ENCODE measurements at places on chromosomes 2 and 18. TPM values are rescaled to one million over a fixed set of nuclear protein-coding genes. Genes with fewer than 3 reads are reported as not detected.

DNA sequence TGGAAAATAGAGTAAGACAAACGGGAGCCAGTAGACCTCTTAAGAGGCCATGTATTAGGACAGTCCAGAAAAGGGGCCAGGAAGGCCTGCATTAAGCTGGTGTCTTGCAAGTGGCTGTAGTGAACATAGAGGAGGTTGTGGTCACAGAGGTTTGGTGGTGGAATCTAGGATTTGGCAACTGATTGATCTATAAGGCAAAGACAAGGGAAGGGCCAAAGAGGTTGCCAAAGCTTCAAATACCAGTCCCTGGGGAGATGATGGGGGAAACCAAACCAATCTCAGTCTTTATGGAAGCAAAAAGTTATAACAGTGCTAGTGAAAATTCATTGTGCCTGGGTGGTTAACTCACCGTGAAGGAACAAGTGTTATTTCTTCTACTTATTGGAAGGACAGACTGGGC, 28.7 kb upstream of the RTN4 start:
- H3K4me1 ChIP-seq, result no peaks in the 10 kb centered on the region
- peaks cover 2% of the 10 kb centered on the region for H3K36me3 ChIP-seq
- H3K27me3 ChIP-seq, result no peaks in the 10 kb centered on the region
- H3K27ac ChIP-seq, result no peak overlapping the region
- H3K4me3 ChIP-seq, result no peak overlapping the region

Gene FEV
- polyA plus RNA-seq, result not detected

DNA sequence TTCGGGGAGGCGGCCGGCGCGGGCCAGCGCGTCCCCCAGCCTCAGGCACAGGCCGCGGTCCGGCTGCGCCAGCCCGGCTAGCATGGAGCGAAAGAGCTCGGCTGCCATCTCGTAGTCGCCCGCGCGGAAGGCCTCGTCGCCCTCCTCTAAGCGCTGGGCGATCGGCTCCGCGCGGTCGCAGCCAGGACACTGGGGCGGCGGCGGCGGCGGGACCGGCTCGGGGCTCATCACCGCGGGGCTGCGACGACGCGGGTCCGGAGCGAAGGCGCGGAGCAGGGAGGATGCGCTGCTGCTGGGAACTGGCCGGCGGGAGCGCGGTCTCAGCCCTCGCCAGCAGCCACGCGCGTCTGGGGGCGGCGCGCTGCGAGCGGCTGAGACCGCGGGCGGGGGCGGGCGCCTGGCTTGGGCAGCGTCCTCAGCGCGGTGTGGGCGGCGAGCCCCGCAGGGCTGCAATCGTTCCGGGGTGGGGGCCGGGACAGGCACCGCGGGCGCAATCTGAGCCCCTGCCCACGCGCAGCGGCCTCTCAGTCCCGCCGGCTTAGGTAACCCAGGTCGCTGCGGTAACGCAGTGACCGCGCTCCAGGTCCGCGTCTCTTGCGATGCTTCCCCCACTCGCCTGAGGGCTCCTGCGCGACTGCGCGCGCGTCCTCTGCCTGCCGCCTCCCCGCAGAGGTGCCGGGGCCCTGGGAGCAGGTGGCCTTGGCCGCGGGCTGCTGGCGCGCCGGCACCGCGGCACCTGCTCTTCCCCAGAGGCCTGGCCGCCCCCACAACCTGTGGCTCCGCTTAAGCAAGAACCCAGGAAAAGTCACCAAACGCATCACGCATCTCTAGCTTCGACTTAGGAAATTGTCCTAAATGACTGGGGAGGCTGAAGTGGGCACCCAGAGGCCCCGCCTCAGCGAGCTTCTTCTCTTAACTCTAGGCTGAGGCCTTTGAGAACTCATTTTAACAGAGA, at the start of gene LONRF2:
Gene LONRF2 (minus strand): TSS at position 636 of the 955 bp plus-strand sequence. CDS start 408 bp downstream, at position 228.
- H3K27ac ChIP-seq, result no peak within 1 kb of the TSS
- H3K27me3 ChIP-seq, result peaks cover 62% of the 10 kb centered on the region
- H3K4me3 ChIP-seq, result peak within 1 kb of the TSS; percentile 58

DNA sequence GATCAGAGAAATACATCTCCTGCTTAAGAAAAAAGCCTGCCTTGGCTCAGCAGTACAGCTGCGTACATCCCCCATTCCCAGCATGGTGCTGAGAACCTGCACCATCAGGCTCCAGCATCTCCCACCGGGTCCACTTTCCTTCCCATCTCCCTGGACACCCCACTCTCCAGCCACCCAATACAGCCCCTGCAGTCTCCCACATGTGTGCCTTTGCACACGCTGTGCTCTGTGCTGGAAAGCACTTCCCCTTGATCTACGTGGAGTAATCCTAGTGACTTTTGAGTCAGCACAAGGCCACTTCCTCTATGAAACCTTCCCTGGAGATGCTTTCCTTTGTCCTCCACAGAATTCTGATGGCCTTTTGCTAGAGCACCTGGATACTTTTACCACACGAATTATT, 17.0 kb downstream of the STAT1 start:
- DNase-seq, result no peak
- peaks cover 65% of the 10 kb centered on the region for H3K4me1 ChIP-seq
- H3K27me3 ChIP-seq, result no peaks in the 10 kb centered on the region
- no peak overlapping the region for H3K4me3 ChIP-seq

Gene ITGA4
- 128 TPM for polyA plus RNA-seq

GRCh38 chr2:166388481-166389070, 12.8 kb upstream of the SCN9A start:
- H3K4me3 ChIP-seq, result no peak overlapping the region
- no peak overlapping the region for H3K27ac ChIP-seq
- H3K36me3 ChIP-seq, result no peaks in the 10 kb centered on the region
- no peaks in the 10 kb centered on the region for H3K4me1 ChIP-seq

GRCh38 chr2:69740502-69740951, 1.4 kb upstream of the ANXA4 start:
- H3K36me3 ChIP-seq, result no peaks in the 10 kb centered on the region
- H3K4me3 ChIP-seq, result peak overlapping the region; percentile 93
- peaks cover 30% of the 10 kb centered on the region for H3K4me1 ChIP-seq
- H3K27ac ChIP-seq, result peak overlapping the region; percentile 94
- H3K27me3 ChIP-seq, result no peaks in the 10 kb centered on the region

- DNase-seq, result no peak
- H3K27ac ChIP-seq, result no peak overlapping the region
- H3K4me1 ChIP-seq, result no peaks in the 10 kb centered on the region
- no peak overlapping the region for H3K4me3 ChIP-seq
- H3K36me3 ChIP-seq, result no peaks in the 10 kb centered on the region
- H3K27me3 ChIP-seq, result peaks cover 14% of the 10 kb centered on the region
Measured at GRCh38 chr2:175737722-175738361, 264.2 kb downstream of the LNPK start.

DNA sequence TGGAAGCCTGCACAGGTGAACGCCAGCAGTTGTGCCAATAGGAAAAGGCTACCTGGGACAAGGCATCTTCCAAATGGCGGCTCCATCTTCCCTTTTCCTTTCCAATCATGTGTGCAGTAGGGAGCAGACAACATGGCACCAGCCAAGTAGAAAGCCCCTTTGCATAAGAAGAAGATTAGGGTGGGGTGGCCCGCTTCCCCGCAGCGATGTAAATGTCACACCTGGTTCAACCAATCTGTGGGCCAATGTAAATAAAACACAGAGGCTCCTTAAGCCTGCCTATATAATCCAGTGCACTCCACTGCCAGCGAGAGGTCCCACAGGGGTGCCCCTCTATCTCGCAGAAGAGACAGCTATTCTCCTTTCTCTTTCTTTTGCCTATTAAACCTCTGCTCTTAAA, 468.4 kb upstream of the CRIM1 start:
- no peaks in the 10 kb centered on the region for H3K36me3 ChIP-seq
- no peaks in the 10 kb centered on the region for H3K4me1 ChIP-seq
- H3K27me3 ChIP-seq, result no peaks in the 10 kb centered on the region
- DNase-seq, result no peak
- H3K4me3 ChIP-seq, result no peak overlapping the region
- no peak overlapping the region for H3K27ac ChIP-seq

Gene ACTR2
- polyA plus RNA-seq, result 280 TPM

Gene SCN2A
- polyA plus RNA-seq, result not detected

DNA sequence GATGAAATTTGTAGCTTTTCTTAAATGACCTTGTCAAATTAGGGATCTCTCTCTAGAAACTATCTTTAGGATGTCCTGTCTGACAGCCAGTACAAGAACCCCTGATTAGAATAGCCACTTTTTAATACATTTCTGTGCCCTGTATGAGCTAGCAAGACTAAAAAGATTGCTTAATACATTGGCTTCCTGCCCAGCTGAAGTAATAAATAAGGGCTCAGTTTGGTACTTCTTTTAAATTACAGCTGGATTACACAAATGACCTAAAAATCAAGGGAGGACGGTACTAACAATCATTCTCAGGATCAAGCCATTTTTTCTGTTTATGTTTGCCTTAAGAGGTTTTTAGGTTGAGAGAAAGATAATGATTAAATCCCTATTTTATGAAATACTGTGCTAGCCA, 11.6 kb upstream of the OLA1 start:
- H3K4me3 ChIP-seq, result no peak overlapping the region
- DNase-seq, result no peak
- H3K27me3 ChIP-seq, result peaks cover 4% of the 10 kb centered on the region
- H3K4me1 ChIP-seq, result no peaks in the 10 kb centered on the region

DNA sequence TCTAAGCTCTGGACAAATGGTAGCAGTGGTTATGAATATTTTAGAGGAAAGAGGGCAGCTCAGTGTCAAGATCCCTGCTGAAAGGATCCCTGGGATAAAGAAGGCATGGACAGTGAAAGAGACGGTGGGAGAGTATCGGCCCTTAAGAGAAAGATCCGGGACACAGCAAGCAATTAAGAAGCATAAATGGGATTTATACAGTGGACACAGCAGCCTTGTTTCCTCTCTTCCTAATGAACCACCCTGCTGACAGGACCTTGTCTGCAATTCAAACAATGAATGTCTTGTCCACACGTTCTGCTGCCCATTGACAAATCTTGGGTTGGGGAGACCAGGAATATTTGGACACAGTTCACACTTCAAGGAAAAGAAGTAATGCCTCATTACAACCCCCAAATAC, 16.5 kb downstream of the CPLX4 start:
- H3K27me3 ChIP-seq, result peaks cover 24% of the 10 kb centered on the region
- H3K27ac ChIP-seq, result no peak overlapping the region
- H3K4me3 ChIP-seq, result no peak overlapping the region

Gene MOCOS
- not detected for polyA plus RNA-seq

GRCh38 chr18:74261053-74261713, 30.6 kb downstream of the CYB5A start:
- H3K36me3 ChIP-seq, result peaks cover 66% of the 10 kb centered on the region
- peaks cover 2% of the 10 kb centered on the region for H3K4me1 ChIP-seq
- H3K27me3 ChIP-seq, result no peaks in the 10 kb centered on the region
- no peak overlapping the region for H3K27ac ChIP-seq

Gene LIMS3
- polyA plus RNA-seq, result 0.48 TPM

DNA sequence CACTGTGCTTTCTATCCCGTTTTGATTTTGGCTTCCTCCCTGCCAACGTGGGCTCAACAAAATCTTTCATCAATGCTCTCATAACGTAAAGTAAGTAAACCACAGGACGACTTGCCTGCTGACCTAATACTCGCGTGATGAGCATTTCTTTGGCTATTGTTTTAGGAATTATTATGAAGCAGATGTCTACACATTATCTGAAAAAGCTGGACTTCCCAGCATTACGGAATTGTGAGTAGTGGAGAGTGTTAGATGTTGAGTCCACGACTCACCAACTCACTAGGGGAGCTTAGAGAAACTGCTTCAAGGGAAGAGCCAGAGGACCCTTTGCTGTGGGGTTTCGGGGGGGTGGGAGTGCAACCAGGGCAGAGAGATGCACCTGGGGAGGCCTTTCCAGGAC, 21.9 kb downstream of the HJURP start:
- H3K4me3 ChIP-seq, result no peak overlapping the region
- H3K4me1 ChIP-seq, result no peaks in the 10 kb centered on the region
- no peaks in the 10 kb centered on the region for H3K36me3 ChIP-seq
- H3K27ac ChIP-seq, result no peak overlapping the region
- no peaks in the 10 kb centered on the region for H3K27me3 ChIP-seq

DNA sequence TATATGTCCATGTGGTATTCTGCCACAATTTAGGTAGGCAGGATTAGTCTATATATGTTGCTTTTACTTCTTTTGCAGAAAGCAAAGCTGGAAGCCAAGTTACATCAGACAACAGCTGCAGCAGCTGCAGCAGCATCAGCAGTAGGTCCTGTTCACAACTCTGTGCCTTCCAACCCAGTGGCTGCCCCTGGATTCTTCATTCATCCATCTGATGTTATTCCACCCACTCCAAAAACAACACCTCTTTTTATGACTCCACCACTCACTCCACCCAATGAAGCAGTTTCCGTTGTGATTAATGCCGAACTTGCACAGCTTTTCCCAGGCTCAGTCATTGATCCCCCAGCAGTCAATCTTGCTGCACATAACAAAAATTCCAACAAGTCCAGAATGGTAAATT, 107.6 kb downstream of the BIRC6 start:
- no peak for DNase-seq
- no peaks in the 10 kb centered on the region for H3K4me1 ChIP-seq
- peaks cover 80% of the 10 kb centered on the region for H3K36me3 ChIP-seq
- H3K27me3 ChIP-seq, result no peaks in the 10 kb centered on the region
- H3K4me3 ChIP-seq, result no peak overlapping the region

DNA sequence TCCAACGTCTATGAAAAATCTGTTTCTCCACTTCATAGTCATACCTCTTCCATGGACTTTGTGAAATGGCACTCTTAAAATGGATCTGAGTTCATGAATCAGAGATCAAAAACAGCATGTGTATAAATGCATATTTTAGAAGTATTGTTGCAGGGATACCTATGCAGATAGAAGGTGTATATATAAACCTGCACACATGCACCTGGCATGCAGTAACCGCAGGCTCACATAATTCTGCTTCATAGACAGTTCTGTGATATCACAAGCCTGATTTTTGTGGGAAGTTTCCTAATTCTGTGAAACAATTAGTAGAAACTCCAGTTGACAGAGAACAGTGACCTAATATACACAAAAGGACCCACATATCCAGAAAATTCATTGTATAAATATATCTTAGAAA, 421.7 kb downstream of the TGIF1 start:
- DNase-seq, result no peak
- H3K27me3 ChIP-seq, result peaks cover 6% of the 10 kb centered on the region
- no peak overlapping the region for H3K27ac ChIP-seq
- H3K36me3 ChIP-seq, result no peaks in the 10 kb centered on the region
- H3K4me3 ChIP-seq, result no peak overlapping the region
- H3K4me1 ChIP-seq, result no peaks in the 10 kb centered on the region

DNA sequence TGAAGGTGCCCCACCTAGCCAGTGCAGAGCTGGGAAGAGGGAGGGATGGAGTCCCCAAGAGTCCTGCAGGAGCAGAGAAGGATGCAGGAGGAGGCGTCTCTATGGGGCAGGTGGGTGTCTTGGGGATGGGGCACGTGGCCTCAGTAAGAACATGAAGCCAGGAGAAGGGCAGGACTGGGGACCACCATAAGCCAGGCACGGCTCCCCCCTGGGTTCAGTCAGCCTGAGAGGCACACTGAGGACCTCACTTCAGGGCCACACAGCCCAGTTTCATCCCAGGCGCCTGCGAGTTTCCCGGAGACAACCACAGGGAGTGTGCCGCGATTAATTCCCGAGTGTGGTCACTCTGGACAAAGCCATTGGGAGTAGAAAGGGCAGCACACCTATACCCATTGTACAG, 120.3 kb downstream of the GYPC start:
- no peaks in the 10 kb centered on the region for H3K36me3 ChIP-seq
- DNase-seq, result peak; percentile 40
- peak overlapping the region; percentile 95 for H3K27ac ChIP-seq
- H3K4me3 ChIP-seq, result peak overlapping the region; percentile 91

- no peak for DNase-seq
- peak overlapping the region; percentile 10 for H3K4me3 ChIP-seq
- no peaks in the 10 kb centered on the region for H3K36me3 ChIP-seq
- no peak overlapping the region for H3K27ac ChIP-seq
- peaks cover 36% of the 10 kb centered on the region for H3K27me3 ChIP-seq
Measured at GRCh38 chr2:119224391-119225104, 914 bp downstream of the STEAP3 start.
